ENCODE measurements at places on chromosomes 4 and X.

DNA sequence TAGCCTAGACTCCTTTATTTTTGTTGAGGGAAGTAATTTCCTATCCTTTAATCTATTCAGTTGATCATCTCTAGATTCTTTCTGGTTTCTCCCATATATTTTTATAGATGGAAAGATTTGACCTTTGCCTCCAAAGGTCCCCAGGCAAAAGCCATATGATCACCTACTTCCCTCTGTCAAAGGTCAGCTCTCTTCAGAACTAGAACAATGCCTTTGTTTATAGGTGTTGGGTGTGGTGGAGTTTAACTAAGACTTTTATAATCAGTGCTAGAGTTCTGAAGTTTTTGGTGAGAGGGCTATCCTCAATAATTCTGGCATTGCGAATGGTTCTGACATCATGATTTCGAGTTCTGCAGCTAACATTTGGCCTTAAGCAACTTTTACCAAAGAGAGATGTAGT lies 19.0 kb upstream of the DCAF8L2 start:
- DNase-seq: no peak

- DNase-seq: no peak
Measured at GRCh38 chr4:23382879-23383278, 507.0 kb downstream of the PPARGC1A start.

- no peak for DNase-seq
Measured at GRCh38 chr4:137602436-137602835, 70.1 kb upstream of the PCDH18 start.

GRCh38 chrX:9429767-9430166 lies 35.1 kb upstream of the TBL1X start:
- no peak for DNase-seq

GRCh38 chr4:121684561-121684960 lies 12.2 kb downstream of the ANXA5 start:
- peak; percentile 8 for DNase-seq

GRCh38 chr4:55757356-55757952 lies 62.1 kb upstream of the EXOC1L start:
- no peak for DNase-seq

DNA sequence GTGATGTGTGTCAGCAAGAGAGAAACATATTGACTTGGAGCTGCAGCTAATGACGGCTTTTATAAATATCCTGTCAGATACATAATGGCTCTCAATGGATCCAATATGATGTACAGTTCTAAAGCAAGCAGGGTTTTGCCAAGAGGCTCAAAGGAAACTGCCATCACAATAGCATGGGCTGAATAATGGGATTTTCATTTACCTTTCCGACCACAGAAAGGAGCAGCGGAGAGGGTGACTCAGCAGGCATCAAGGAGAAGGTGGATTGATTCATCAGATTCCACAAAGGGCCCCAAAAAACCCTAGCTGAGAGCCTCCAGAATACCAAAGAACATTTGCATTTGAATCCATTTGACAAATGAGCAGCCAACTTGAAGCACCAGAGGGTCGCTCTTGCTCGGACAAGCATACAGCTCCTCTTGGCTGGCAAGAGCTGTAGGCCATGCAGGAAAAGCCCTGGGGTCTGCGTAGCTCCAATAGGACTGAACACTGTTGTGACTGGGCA lies 355.7 kb upstream of the NOCT start:
- DNase-seq: no peak

DNA sequence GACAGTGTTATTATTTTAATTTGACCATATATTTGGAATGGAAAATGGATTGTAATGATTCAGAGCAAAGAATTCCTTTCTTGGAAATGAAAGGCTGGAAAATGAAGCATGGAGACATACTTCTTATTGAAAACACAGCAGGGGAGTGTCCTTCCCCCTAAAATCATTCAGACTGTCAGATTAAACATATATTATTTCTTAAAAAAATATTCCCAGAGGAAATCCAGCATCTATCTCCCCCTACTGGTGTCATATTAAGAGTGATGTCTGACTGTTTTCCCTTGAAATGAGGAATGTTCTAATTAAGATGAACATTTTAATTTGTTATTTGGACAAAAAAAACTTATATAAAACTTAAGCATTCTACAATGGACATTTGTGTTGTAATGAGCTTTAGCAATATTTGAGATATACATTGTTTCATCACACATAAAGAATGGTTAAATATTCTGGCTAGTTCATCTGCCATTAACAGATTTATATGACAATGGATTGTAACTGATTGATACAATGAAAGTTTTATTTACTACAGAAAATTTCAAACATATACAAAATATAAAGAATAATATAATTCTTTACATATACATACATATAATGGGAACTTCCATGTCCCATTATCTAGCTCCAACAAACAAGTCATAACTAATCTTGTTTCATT lies 264.6 kb downstream of the SPRY1 start:
- no peak for DNase-seq

GRCh38 chr4:2745981-2746806 lies 9.9 kb downstream of the TNIP2 start:
- DNase-seq: no peak

DNA sequence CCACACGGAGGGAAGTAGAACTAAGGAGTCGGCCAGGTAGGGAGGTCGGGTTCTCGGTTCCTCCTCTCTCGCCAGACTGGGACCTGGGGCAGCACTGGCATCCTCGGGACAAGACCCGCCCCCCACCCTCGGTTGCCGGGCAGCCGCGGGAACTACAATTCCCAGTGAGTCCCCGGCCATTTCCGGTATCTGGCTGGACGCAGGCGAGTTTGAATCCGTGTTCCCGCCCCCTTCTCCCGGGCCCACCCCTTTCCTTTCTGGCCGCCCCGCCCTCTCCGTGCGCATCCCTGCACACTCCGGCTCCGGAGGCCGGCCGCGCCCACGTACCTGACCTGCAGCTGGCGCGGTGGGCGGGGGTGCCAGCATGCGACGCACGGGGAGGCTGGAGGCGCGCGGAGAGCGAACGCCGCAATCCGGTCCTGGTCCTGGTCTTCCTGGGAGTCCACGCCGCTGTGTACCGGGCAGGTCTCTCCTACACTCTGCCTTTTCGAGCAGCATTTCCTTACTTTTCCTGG lies 10.2 kb upstream of the DLG3 start:
- DNase-seq: peak; percentile 79

DNA sequence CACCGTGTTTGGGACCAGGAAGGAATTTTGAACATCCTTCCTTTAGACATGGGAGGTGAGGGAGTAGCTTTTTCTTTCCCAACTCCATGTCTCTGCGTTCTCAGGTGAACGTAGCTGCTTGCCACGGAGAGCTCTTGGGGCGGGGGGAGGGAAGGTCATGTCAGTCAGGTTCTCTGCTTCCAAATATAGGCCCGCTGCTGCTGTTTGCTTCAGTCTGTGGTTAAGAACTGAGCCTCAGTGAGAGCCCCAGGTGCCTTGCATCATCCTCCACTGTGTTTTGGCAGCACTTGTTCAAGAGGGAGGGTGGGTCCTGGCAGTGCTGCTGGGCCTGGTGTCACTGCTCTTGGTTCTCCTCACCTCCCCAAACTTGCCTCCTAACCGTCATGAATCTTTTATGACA lies 46.5 kb downstream of the HADH start:
- no peak for DNase-seq

DNA sequence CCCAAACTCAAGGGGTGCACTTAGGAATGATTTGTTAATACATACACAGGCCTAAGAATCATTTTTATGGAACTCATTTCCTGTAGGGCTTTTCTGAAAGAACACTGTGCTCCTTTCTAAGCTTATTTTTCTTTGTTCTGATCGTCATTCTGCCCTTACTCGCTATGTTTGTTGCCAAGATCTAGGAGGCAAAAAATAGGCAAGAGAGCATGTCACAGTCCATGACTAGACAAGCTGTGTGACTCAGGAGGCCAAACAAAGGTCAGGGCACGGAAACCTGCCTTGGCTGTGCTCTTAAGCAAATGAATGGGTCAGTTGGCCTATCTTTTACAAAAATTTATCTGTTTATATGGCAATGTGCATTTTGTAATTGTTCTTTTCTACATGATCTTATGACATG lies 42.5 kb upstream of the C1GALT1C1 start:
- no peak for DNase-seq

All from NCI-H446 (cell line).